ENCODE measurements at places on chromosomes 6 and 20.

- DNase-seq: no peak
Measured at GRCh38 chr6:100796049-100796823, 84.9 kb downstream of the ASCC3 start.

DNA sequence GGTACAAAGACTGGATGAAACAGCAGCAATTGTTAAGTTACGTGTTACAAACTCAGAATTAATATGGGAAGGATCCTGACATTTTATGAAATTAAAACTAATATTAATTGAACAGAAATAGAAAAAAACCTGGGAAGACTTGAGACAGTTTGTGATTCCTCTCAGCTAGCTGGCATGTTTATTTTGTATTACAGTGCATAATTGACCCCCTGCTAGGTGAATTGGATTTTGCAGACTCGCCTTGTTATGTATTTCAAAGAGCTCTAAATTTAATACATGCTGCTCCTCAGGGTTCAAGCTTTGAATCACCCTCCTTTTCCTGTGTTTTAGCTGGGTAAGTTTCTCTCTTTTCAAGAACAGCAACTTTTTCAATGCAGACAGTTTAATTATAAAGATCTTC, 339.4 kb downstream of the PLCB1 start:
- no peak for DNase-seq

GRCh38 chr6:125041740-125042459, 79.7 kb downstream of the RNF217 start:
- DNase-seq: no peak

DNA sequence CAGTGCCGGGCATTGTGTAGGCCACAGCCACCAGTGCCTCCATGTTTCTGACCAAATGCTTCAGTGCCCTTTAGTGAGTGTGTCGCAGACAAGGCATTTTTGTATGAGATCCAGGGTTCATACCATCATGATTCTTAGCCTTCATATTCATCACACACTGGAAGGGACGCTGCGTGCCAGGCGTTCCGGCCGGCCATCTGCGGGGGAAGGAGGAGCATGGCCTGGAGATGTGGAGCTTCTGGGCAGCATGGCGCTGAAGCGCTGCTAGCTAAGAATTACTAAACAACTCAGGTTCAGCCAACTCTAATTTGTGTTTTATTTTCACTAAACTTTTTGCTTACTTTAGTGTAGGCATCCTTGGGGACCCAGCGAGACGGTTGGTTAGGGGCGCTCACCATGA, 111.4 kb upstream of the EXOC2 start:
- no peak for DNase-seq

Data from stimulated activated CD8-positive, alpha-beta memory T cell treated with anti-CD3 and anti-CD28 coated beads, Interleukin-2, amount 100 ng/mL, for 1 hour (primary cell).